ENCODE measurements at places on chromosomes 12 and 14.

- DNase-seq: no peak
- H3K27me3 ChIP-seq: peaks cover 17% of the 10 kb centered on the region
- no peaks in the 10 kb centered on the region for H3K36me3 ChIP-seq
- H3K27ac ChIP-seq: no peak overlapping the region
- H3K4me3 ChIP-seq: peak overlapping the region; percentile 53
These were observed 2.4 kb downstream of the TMEM121 start for GRCh38 chr14:105528586-105529318.

DNA sequence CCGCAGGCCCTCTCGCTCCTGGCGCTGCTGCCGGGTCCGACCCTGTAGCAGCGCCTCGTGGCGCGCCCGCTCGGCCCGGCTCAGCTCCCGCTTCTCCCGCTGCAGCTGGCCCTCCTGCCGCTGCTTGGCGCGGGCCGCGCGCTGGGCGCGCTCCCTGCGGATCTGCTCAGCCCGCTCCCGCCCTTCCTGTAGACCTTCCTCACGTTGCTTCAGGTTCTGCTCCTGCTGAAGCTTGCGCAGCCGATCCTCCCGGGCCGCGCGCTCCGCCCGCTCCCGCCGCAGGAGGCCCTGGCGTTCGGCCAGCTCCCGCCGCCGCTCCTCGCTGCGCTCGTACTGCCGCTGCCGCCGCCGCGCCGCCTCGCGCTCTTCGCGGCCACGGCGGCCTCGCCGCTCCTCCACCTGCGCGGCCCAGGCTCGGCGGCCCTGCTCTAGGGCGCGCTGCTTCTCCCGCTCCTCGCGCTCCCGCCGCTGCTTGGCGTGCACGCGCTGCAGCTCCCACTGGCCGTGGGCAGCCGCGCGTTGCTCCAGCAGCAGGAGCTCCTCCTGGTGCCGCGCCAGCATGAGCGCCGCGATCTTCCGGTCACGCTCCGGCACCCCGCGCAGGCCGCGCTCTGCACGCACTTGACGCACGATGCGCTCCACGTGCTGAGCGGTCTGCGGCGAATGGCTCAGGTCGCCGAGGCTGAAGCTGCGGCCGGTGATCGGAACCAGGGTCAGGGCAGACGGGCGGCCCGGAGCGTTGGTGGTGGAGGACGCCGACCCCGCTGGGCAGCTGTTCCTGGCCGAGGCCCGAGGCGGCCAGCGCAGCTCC is 2.4 kb downstream of the CCDC177 start:
- peaks cover 7% of the 10 kb centered on the region for H3K4me1 ChIP-seq
- H3K27me3 ChIP-seq: peaks cover 20% of the 10 kb centered on the region

- H3K27me3 ChIP-seq: no peaks in the 10 kb centered on the region
- H3K27ac ChIP-seq: no peak overlapping the region
- H3K36me3 ChIP-seq: no peaks in the 10 kb centered on the region
- peak; percentile 17 for DNase-seq
These were observed 297.5 kb downstream of the RPAP3 start for GRCh38 chr12:47408171-47408871.

- no peaks in the 10 kb centered on the region for H3K27me3 ChIP-seq
- H3K36me3 ChIP-seq: no peaks in the 10 kb centered on the region
- no peak for DNase-seq
- no peak overlapping the region for H3K4me3 ChIP-seq
- H3K27ac ChIP-seq: no peak overlapping the region
These were observed 47.9 kb upstream of the NTF3 start for GRCh38 chr12:5384015-5384414.

DNA sequence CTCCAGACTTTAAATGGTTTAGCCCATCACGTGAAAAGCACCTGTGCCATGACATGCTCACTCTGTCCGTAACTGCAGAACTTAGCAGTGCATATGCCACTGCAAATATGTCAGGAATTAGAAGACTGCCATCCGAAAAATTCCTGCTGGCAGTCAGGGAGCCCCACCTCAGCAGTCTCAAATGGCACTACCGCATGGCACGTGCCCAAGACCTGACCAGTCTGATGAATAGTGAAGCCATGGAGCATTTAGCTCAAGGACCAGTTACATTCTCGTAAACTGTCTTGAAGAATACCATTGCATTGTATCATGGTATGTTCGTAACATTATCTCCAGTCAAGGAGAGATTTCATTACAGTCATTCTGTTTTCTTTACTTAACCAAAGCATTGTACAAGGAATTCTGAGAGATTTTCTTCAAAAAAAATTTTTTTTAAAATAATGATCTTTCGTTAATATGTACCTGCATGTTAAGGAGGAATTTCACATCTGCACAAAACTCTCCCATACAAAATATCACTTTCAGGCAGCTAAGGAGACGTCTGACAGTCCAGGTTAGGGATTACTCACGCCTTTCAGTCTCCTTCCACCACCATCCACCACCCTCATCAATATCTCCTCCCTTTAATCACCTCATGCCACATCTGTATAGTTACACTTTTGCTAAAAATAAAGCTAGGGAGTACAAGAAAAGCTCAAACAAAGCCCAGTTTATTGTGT is 138.5 kb downstream of the ANO2 start:
- H3K36me3 ChIP-seq: no peaks in the 10 kb centered on the region
- DNase-seq: no peak
- no peak overlapping the region for H3K4me3 ChIP-seq
- no peaks in the 10 kb centered on the region for H3K27me3 ChIP-seq
- H3K4me1 ChIP-seq: no peaks in the 10 kb centered on the region

DNA sequence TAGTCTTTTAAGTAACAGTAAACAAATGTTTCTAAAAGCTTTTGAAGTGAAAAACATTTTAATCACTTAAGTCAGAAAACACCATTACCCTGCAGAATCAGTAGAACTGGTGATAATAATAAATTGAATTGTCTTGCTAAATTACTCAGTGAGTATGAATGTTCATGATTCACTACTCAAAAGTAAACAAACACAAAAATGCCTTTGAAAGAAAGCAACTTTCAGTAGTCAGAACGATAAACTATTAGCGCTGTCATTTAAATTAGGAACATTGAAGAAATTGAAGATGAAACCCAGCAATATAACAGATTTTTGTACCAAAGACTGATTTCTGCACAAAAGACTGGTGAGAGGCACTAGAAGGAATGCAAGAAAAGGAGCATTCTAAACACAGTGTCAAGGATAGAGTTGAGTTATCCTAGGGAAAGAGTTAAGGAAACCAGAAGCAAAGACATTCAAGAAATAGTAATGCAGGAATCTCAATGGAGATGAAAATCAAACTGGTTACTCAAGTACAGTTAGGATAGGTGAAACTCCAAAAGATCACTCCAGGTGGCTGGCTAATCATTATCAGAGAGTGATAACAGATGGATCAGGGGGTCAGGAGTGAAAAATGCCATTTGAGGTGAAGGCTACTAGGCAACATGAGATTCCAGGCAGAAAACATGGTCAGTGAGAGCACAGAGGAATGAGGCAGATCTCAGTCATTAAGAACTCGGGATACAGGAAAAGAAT is 77.4 kb upstream of the ALG10 start:
- H3K36me3 ChIP-seq: no peaks in the 10 kb centered on the region
- H3K27ac ChIP-seq: no peak overlapping the region
- no peak overlapping the region for H3K4me3 ChIP-seq
- DNase-seq: no peak
- H3K27me3 ChIP-seq: no peaks in the 10 kb centered on the region
- no peaks in the 10 kb centered on the region for H3K4me1 ChIP-seq

DNA sequence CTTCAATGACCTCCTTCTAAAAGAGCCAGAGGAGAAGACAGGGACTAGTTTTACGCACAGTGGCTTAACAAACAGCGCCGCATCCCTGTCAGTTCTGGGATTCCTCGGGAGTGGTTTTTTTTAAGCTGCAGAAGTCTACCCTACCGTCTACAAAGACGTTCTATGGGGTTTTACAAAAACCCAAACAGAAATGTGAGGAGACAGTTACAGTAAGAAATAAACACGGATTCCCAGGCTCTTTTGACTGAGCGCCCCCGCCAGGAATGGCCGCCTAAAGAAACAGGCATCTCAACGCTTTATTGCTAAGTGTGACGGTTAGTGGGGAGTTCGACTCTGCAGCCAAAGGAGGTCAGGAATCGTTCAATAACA is 484 bp downstream of the ALKBH1 start:
- H3K27me3 ChIP-seq: no peaks in the 10 kb centered on the region
- H3K27ac ChIP-seq: peak overlapping the region; percentile 81
- peaks cover 29% of the 10 kb centered on the region for H3K4me1 ChIP-seq
- H3K4me3 ChIP-seq: peak overlapping the region; percentile 97

DNA sequence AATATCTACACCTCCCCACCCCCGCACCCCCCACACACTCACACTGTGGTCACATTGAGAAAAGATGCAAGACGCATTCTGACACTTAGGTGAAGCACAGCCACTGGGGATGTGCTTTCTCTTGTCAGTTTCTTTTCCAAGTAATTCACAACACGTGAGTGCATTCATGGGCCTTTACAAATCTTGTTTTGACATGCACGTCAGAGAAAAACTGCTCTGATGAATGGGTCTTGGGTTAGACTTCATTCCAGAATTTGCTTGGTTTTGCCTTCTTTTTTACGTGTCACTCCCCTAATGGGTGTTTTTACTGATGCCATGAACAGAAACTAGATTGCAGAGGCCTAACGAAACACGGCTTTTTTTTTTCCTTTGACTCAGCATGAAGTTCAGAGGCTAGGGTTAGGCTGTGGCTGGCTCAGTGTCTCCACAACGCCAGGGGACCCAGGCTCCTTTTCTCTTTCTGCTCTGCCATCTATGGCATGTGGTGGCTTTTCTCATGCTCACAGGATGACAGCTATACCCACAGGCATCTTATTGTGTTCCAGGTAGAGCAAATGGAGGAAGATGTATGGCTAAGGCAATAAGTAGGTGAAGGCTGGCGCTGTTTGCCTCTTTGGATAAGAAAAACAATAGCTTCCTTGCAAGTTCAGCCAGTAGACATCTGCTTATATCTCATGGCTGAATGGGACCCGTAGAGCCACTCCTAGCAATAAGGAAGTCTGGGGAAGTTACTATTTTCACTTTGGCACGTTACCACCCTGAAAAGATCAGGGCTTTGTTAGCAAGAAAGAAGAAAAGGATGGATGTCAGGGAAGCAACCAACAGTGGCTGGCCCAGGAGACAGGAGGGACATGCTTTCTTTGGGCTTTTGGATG is 253.3 kb downstream of the SLC15A4 start:
- H3K4me1 ChIP-seq: peaks cover 7% of the 10 kb centered on the region
- no peaks in the 10 kb centered on the region for H3K36me3 ChIP-seq
- peak overlapping the region; percentile 47 for H3K27ac ChIP-seq
- no peak for DNase-seq
- H3K27me3 ChIP-seq: no peaks in the 10 kb centered on the region

- no peaks in the 10 kb centered on the region for H3K36me3 ChIP-seq
- no peaks in the 10 kb centered on the region for H3K27me3 ChIP-seq
- peaks cover 38% of the 10 kb centered on the region for H3K4me1 ChIP-seq
- H3K4me3 ChIP-seq: peak overlapping the region; percentile 97
- DNase-seq: no peak
These were observed 412 bp upstream of the SNW1 start for GRCh38 chr14:77761205-77761931.

DNA sequence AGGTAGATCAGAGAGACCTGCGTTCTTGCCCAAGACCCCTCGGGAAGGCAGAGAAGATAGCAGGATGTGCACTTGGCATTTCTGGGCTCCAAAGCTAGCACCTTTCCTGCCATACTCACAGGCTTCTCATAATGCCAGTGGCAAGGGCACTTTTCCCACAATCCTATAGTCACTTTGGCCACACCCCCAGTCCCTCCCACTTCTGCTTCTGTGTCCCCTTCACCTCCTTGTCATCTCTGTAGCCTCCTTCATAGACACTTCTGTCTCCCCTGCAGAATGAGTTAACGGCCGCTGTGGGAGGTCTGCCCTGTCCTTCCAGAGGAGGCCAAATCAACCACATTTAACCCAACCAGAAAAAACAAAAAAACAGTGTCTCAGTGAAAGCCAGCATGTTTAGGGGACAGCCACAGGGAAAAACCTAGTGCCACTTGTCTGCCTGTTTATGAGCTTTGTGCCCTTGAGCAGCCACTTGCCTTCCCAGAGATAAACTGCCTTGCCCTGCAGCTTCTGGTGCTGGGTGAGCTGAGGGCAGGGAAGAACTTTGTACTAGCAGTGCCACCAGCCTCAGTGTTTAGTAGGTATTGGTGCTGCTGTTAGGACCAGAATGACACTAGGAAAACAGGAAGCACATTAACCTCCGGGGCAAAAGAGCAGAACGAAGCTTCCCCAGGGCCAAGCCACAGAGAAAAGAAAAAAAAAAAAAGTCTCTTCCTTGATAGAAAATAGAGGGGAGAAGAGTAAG is 193.0 kb upstream of the PWP1 start:
- no peaks in the 10 kb centered on the region for H3K27me3 ChIP-seq
- DNase-seq: no peak
- H3K4me3 ChIP-seq: no peak overlapping the region

- DNase-seq: no peak
- no peaks in the 10 kb centered on the region for H3K27me3 ChIP-seq
- no peak overlapping the region for H3K27ac ChIP-seq
- peaks cover 55% of the 10 kb centered on the region for H3K4me1 ChIP-seq
These were observed 121.7 kb upstream of the FUT8 start for GRCh38 chr14:65290830-65291229.

- H3K27ac ChIP-seq: no peak overlapping the region
- H3K4me3 ChIP-seq: no peak overlapping the region
- H3K36me3 ChIP-seq: no peaks in the 10 kb centered on the region
- H3K4me1 ChIP-seq: no peaks in the 10 kb centered on the region
- DNase-seq: no peak
These were observed 122.3 kb downstream of the PTPRR start for GRCh38 chr12:70798016-70798783.

DNA sequence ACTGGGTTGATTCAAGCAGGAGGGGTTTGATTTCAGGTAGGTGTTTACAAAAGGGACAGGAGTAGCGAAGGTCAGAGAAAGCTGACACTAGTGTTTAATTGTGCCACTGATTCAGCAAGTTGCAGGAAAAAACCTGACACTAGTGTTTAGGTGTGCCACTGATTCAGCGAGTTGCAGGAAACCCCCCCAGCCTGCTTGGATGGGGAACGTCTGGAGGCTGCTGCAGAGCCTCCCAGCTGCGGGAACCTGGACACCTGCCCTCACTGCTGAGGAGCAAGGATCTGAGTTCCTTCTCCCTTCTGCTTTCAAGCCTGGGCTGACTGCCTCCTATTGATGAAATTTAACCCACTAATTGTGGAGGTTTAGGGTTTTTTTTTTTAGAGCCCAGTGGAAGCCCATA is 84.2 kb downstream of the AVPR1A start:
- no peak for DNase-seq
- H3K27ac ChIP-seq: no peak overlapping the region
- H3K4me1 ChIP-seq: no peaks in the 10 kb centered on the region
- H3K4me3 ChIP-seq: no peak overlapping the region
- H3K36me3 ChIP-seq: no peaks in the 10 kb centered on the region
- H3K27me3 ChIP-seq: no peaks in the 10 kb centered on the region

GRCh38 chr14:37596790-37597472 is 1.5 kb downstream of the TTC6 start:
- no peak overlapping the region for H3K4me3 ChIP-seq
- DNase-seq: no peak
- peaks cover 48% of the 10 kb centered on the region for H3K27me3 ChIP-seq

All from CD8-positive, alpha-beta memory T cell (primary cell).